Ovary (tissue), 10 donors: ENCODE measurements at places on chromosomes 5 and 9. TPM values are rescaled to one million over a fixed set of nuclear protein-coding genes. Genes with fewer than 3 reads are reported as not detected.
A peak's percentile ranks its signal among the peaks of the same experiment; 100 is the strongest.

DNA sequence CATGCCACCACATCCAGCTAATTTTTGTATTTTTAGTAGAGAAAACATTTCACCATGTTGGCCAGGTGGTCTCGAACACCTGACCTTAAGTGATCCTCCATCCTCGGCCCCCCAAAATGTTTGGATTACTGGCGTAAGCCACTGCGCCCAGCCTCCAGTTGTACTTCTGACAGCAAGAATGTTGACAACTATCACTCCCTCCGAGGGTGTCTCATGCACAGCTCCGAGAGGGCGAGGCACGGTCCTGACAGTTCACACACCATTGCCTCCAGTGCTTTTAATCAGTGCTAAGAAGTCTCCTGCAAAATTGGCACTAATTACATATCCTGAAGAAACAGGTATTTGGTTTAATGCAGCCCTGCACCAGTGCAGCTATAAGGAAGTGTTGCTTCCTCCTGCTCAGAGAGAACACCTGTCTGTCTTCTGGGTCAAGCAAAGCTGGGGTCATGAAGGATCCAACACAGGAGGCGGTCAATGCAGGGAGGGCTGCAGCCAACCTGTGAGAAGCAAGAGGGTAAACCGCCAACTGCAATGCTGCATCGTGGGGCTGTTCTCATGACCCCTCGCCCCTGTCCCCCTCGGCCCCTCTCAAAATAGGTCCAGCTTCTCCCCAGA, 184.0 kb downstream of the MED10 start:
- no peak for DNase-seq
- no peak overlapping the region for H3K4me3 ChIP-seq
- H3K27ac ChIP-seq: no peak overlapping the region
- no peaks in the 10 kb centered on the region for H3K36me3 ChIP-seq
- H3K27me3 ChIP-seq: no peaks in the 10 kb centered on the region
- H3K4me1 ChIP-seq: no peaks in the 10 kb centered on the region

GRCh38 chr9:86614871-86615849, 260.9 kb upstream of the TUT7 start:
- H3K4me1 ChIP-seq: no peaks in the 10 kb centered on the region
- no peaks in the 10 kb centered on the region for H3K36me3 ChIP-seq
- H3K27me3 ChIP-seq: no peaks in the 10 kb centered on the region
- H3K27ac ChIP-seq: no peak overlapping the region

GRCh38 chr5:9507974-9508373, 37.9 kb downstream of the SEMA5A start:
- H3K27me3 ChIP-seq: no peaks in the 10 kb centered on the region
- H3K4me3 ChIP-seq: no peak overlapping the region
- no peaks in the 10 kb centered on the region for H3K36me3 ChIP-seq
- no peaks in the 10 kb centered on the region for H3K4me1 ChIP-seq
- H3K27ac ChIP-seq: no peak overlapping the region
- DNase-seq: no peak

- no peak overlapping the region for H3K4me3 ChIP-seq
- H3K36me3 ChIP-seq: no peaks in the 10 kb centered on the region
- no peaks in the 10 kb centered on the region for H3K27me3 ChIP-seq
- peaks cover 2% of the 10 kb centered on the region for H3K4me1 ChIP-seq
- no peak overlapping the region for H3K27ac ChIP-seq
These were observed 57.3 kb downstream of the CYFIP2 start for GRCh38 chr5:157323107-157323706.

DNA sequence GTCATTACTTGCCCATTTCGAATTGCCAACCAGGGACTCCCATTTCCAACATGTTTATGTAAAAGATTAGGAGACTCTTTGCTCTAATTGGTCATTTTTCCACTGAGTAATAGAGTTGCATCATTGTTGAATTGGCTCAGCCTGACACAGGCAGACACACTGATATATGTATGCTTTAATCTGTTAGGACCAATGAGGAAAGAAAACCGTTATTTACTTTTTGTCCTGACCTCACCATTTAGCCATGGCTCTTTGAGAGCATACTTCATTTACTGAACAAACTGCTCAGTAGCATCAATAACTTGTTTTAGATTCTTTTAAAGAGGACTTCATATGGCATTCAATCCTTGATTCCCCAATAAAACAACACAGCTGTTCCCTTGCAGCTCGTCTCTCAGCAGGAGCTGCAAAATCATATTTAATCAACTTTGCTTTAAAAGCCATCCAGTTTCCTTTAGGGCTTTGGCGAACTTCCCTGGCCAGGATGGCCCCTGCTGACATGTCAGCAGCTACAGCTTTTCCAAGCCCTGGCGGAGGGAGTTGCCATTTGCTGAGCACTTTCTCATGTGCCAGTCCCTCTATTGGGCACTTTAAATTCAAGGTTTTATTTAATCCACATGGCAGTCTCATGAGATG, 251.5 kb upstream of the TNC start:
- no peak overlapping the region for H3K4me3 ChIP-seq
- no peak for DNase-seq
- no peak overlapping the region for H3K27ac ChIP-seq
- no peaks in the 10 kb centered on the region for H3K36me3 ChIP-seq

DNA sequence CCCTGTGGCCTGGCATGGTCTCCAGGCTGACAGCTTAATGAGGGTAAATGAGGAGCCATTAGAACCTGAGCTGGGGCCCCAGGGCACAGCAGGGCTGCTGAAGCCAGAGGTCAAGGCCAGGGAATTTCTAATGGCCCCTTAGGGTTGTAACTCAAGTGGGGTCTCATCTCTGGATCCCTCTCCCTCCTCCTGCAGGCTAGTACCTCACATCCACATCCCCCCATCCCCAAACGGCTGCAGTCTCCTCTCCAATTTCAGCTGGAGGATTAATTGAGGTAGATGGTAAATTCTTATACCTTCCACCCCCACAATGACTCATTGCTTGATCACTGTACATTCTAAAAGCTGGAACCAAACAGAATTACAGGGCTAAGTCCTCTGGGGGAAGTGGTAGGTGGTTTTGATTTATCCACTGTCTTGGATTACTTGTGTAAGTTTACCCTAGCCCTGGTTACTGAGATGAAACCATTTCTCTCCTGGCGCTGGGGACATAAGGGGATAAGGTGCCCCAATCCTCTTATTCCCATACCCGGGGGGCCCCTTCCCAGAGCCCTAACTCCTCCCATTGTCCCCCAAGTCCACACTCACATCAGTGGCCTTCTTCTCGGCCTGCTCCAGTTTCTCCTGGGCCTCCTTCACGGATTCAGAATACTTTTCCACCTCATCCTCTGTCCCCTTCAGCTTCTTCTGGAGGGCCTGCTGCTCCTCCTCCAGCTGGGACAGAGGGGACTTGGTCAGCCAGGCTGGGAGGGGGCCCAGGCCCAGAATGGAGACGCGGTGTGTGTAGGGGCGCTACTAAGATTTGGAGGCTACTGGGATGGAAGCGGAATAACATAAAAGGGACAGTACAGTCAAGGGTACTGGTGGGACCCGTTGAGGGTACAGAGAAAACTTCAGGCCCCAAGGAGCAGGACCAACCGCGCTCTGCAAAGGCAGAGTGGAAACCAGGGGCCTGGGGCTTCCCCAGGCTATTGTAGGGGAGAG, 875 bp downstream of the TPM2 start:
- peaks cover 15% of the 10 kb centered on the region for H3K4me1 ChIP-seq
- no peak for DNase-seq
- H3K4me3 ChIP-seq: peak overlapping the region; percentile 66
- peak overlapping the region; percentile 93 for H3K27ac ChIP-seq
- H3K36me3 ChIP-seq: no peaks in the 10 kb centered on the region
- no peaks in the 10 kb centered on the region for H3K27me3 ChIP-seq

DNA sequence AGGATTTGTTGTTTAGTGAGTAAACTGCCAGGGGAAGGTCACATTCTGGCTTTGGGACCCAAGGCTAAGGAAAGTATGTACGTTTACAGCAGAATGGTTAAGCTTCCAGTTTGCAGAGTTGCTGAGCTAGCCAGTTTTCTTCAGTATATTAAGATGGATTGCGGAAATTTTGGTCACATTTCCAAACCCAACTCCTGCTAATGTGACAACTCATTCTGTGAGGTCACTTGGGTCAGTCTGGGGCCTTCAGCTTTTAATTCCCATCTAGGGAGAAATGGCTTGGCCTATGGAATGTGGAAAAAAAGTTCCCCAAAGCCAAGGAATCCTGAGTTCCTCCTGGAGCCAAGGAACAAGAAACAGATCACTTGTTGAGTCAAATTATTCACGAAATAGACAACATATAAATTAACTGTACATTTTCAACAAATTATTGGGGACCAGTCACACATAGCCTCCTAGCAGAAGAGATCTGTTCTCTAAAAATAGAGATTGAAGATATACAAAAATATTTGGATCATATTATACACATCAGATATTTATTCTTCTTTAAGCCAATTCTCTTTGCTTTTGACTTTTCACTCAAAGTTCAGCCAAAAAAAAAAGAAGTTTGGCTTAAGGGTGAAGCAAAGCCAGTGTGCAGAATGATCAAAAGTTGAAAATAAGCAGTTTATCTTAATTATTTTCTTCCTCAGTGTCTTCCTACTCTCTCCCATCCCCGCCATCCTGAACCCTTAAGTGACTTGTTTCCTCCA, 8.8 kb downstream of the KCNV2 start:
- no peak for DNase-seq
- no peak overlapping the region for H3K4me3 ChIP-seq

DNA sequence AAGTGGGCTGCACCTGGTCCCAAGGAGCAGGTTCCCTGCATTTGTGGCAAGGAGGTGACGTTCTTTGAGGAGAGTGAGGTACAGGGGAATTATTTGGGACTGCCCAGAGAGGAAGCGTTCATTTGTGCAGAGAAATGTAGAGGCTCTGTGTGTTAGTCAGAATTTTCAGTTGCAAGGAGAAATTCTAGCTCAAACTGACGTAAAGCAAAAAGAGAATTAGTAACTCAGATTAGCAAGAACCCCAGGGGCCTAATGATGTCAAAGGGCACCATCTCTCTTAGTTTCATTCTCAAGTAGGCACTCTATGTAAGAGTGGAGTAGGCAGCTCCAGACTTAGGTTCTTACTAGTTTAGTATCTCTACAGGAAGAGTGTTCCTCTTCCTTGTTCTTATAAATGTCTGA, 2.4 kb upstream of the TXN start:
- H3K27me3 ChIP-seq: no peaks in the 10 kb centered on the region
- no peak for DNase-seq
- no peak overlapping the region for H3K27ac ChIP-seq
- H3K4me1 ChIP-seq: peaks cover 3% of the 10 kb centered on the region
- no peaks in the 10 kb centered on the region for H3K36me3 ChIP-seq

DNA sequence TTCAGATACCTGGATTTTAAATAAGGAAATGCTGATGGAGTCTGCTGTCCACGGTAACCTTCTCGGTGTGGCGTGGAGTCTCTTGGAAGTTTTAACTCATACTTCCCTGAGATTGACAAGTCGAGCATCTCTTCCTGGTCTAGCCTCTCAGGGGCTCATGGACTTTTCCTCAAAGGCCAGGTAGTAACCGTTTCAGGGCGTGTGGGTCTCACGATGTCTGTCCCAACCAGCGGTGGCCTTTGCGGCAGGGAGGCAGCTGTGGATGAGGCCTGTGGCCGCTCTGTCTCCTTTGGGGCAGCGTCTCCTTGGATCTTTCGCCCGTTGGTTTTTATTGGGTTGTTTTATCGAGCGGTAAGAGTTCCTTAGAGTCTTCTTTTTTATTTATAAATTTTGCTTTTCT, 32.8 kb downstream of the CEP72 start:
- no peak overlapping the region for H3K4me3 ChIP-seq
- peaks cover 4% of the 10 kb centered on the region for H3K4me1 ChIP-seq
- no peak for DNase-seq
- H3K36me3 ChIP-seq: no peaks in the 10 kb centered on the region
- no peaks in the 10 kb centered on the region for H3K27me3 ChIP-seq
- no peak overlapping the region for H3K27ac ChIP-seq

DNA sequence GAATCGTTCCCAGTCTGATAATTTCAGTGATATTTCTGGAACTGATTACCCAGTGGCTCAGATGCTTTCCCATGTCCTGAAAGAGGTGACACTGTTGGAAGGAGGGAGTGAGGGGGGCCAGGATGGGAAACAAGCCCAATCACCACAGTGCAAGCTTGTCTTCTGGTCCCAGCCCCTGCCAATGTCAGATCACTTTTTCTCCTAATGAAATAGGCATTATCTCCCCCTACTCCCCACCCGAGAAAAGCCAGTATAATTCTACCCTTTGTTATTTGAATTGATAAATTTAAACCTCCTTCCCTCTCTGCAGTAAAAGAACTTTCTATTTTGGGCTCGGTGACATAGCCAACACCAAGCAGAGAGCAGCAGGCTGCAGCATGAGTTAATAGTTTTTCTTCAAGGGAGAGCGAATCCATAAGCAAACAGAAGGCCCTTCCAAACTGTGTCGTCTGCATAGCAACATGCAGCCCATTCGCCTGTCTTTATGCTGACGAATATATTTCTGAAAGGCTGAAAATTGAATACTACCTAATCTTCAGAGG, 14.6 kb upstream of the PPP2CA start:
- no peak overlapping the region for H3K27ac ChIP-seq
- no peak overlapping the region for H3K4me3 ChIP-seq
- H3K36me3 ChIP-seq: no peaks in the 10 kb centered on the region
- no peaks in the 10 kb centered on the region for H3K27me3 ChIP-seq

DNA sequence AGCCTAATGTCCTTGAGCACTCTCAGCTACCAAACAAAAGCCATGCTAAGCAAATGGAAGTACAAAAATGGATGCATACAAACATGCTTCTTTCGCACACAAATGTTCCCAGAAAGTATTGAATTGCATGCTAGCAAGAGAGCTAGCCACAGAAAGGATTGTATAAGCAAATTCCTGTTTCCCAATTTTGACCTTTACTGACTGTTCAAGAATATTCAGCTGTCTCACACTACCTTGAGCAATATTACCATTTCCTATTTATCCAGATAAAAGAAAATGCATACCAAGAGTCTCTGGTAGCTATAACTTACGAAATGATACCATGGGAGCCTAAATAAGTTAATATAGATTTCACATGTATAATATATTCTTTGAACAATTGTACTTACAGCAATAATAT, 264.6 kb downstream of the TMEM167A start:
- DNase-seq: no peak
- H3K27ac ChIP-seq: no peak overlapping the region
- no peaks in the 10 kb centered on the region for H3K4me1 ChIP-seq
- no peaks in the 10 kb centered on the region for H3K36me3 ChIP-seq

DNA sequence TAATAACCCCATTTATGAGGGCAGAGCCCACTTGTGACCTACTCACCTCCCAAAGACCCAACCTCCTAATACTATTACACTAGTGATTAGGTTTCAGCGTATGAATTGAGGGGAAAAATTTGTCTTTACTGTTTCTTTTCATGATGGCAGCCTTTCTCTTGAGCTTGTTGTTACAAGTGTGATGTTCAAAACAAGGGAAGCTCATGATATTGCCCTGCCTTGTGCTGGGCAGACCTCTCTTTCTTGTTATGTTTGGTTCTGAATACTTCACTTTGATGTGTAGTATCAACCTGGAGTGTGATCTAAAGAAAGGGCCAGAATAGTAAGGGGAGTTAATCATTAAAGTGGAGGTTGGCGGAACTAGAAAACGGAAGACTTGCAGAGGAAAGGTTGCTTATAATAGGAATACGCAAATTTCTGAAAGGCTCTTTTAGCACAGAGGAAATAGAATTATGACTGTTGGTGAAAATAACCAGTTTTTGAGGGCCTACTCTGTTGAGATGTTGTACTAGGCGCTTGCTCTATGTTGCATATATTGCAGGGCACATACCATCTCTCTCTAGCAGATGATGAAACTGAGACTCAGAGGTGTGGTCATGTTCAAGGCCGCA, 68.2 kb downstream of the MELK start:
- DNase-seq: no peak
- no peaks in the 10 kb centered on the region for H3K36me3 ChIP-seq
- H3K27ac ChIP-seq: no peak overlapping the region
- no peaks in the 10 kb centered on the region for H3K4me1 ChIP-seq
- no peak overlapping the region for H3K4me3 ChIP-seq

Gene ANKRD18B
- total RNA-seq: 2.8 TPM

Gene PITX1
- 1.0 TPM for total RNA-seq

Gene TMC1
- total RNA-seq: 1.4 TPM

Gene CARTPT
- total RNA-seq: 0.63 TPM

Gene GRM6
- not detected for total RNA-seq

Gene PDZD2
- total RNA-seq: 44.4 TPM

Gene OTULINL
- total RNA-seq: 14.9 TPM

Gene PRDM12
- not detected for total RNA-seq

Gene KCNV2
- not detected for total RNA-seq
